Left forelimb (tissue), 1 donor: ENCODE measurements at places on chromosomes 16 and 17.

DNA sequence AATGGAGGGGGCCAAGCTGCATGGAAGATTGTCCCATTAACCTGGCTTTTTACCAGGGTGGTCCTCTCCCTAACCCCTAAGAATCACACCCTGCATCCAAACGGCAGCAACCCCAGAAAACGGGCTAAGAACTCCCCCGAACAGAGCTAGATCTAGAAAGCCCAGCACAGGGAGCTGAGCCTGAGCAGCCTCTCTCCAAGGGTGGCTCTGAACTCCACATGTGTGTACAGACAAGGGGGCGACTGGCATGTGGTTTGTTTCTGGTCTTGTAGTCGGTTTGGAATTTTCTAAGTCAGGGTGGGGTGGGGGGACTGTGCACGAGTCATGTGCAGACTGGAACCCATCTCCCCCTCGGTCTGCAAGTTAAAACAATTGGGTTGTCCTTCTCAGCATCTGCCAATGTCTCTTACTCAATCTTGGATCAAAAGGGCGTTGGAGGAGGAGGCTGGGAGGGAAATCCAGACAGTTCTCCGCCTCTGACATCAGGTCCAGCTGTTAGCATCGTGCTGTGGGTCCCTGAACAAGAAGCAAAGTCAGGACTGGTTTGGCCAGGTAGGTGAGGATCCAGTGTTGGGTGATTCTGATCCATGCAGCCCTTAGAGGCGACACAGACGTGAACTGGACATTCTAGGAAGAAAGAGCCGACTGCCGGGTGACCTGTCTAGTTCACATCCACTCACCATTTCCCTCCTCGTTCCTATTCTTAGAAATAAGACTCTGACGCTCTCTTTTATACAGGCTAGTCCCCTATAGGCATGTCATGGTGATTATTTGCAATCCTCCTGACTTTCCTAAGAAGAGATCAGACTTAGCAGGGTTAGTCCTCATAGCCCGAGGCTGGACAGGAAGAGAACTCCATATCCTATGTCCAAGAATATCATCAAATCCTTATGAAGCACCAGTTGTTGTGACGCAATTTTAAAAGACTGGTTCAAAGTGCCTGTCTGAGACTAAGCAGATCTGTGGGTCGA is 381.8 kb downstream of the SOX9 start:
- no peak for DNase-seq

DNA sequence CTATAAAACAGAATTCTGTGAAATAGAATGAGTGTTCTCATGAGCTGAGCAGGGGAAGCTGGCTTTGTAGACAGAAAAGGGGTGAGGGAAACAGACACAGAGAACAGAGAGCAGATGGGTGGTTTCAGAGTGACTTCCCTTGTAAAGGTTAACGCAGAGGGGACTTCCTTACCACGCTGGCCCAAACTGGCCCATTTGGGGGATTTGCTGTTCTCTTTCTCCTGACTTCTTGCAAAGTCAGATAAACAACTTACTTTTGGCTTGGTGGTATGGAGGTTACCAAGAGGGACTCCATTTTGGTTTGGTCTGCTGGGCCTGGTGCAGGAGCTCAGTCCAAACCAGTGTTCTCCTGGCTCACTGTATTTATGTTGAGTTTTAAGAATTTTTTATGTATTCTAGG is 48.4 kb downstream of the SEC14L1 start:
- no peak for DNase-seq

- DNase-seq = peak; percentile 63
These were observed 18.0 kb downstream of the MPRIP start for GRCh38 chr17:17060001-17060922.

- no peak for DNase-seq
These were observed 111.7 kb downstream of the MAP2K6 start for GRCh38 chr17:69525920-69526841.

DNA sequence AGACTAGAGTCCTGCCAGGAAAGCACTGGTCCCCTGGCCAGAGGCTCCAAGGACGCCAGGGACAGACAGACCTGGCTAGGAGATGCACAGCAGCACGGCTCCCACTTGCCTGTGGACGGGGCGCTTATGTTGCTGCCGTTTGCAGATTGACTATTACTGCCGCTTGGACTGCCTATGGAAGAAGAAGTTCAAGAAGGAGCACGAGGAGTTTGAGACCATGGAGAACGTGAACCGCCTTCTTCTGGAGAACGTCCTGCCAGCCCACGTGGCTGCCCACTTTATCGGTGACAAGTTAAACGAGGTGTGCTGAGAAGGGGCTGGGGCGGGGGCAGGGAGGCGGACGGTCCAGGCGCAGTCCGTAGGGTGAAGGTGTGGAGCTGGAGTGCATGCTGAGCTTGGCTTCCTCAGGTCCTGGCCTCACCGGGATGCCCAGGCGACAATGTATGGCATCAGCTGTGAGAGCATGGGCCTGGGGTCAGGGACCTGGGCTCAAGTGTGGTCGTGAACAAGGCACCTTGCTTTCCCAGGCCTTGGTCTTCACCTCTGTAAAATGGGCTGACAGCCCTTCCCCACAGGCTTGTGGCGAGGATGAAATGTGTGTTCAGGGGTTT is 45.6 kb downstream of the ADCY7 start:
- DNase-seq = peak; percentile 59

GRCh38 chr17:78944956-78945355 is 19.8 kb upstream of the TIMP2 start:
- no peak for DNase-seq

- DNase-seq = no peak
These were observed 10.6 kb upstream of the CCL5 start for GRCh38 chr17:35890774-35891155.

- DNase-seq = no peak
These were observed 12.7 kb downstream of the EARS2 start for GRCh38 chr16:23544436-23544835.

- no peak for DNase-seq
These were observed 142.2 kb downstream of the RAB11FIP4 start for GRCh38 chr17:31533546-31534155.

DNA sequence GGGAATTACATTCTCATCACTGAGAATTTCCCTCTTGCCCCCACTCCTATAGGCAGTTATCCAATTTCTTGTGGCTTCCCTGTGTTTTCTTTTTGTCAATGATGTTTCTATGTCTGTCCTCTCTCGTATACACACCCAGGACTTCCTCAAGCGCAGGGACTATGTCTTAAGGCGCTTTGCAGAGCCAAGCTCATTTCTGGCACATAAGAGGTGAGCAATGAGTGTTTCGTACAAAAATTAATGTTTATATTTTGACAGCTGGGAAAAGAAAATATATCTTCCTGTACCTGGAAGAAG is 947 bp downstream of the DDX42 start:
- DNase-seq = no peak

- no peak for DNase-seq
These were observed 3.9 kb upstream of the SGCA start for GRCh38 chr17:50161911-50162288.

DNA sequence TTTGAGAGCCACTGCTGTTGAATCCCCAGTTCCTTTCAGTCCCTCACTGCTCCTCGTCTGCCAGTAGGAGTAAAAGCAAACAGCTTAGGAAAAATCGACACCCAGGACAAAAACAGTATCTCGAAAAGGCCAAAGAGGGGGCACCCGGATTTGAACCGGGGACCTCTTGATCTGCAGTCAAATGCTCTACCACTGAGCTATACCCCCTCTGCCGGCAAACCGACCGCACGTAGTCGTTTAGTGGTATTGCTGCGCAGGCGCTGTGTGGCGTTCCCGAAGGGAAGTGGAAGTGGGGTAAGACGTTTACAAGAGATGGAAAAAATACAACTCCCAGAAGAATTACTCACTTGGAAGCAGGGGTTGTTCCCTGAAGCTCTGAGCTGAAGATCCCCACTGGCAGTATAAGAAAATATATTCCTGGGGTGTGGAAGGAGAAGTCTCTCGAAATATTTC is 2.2 kb upstream of the PLXDC1 start:
- DNase-seq = peak; percentile 98

DNA sequence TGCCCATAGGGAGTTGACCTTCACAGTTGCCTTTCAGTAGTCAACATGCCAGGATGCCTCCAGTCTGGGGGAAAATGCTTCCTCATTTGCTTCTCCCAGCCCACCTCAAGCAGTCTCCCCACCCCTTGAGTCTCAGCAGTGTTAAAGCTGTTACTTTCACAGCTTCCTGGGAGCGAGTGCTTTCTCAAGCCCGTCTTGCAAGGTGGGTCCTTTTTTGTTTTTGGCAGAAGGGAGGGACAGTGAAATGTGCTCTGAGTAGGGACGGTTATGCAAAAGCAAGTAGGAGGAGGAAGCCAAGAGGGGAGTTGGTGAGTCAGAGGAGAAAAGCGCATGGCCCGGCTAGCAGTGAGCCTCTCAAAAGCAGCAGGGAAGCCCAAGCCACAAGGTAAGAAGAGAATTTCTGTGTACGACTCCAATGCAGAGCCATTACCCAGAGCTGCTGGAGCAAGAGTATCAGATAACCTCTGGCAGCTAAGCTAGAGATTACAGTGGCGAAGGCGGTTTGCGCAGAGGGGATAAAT is at the start of gene CHST4:
TSS of gene CHST4 (plus strand) at position 316 of the 521 bp plus-strand sequence. CDS start 10,252 bp downstream, outside the sequence.
- DNase-seq = no peak

DNA sequence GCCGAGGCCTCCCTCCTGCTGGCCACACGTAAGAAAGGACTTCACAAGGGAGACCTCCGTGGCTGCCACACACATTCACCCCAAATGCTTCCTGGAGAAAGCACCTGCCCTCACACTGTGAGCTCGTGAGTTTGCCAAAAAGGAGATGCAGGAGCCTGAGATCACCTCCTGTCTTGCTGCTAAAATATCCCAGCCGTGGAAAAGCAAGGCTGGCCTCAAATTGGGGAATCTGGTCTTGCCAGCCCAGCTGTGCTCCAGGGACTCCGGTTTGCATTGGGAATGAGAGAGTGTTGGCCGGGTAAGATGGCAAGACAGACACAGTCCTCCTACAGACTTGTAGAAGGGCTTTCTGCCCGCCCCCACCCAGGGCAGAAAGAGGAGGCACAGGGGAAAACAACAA is 13.8 kb downstream of the RBFOX3 start:
- DNase-seq = no peak

DNA sequence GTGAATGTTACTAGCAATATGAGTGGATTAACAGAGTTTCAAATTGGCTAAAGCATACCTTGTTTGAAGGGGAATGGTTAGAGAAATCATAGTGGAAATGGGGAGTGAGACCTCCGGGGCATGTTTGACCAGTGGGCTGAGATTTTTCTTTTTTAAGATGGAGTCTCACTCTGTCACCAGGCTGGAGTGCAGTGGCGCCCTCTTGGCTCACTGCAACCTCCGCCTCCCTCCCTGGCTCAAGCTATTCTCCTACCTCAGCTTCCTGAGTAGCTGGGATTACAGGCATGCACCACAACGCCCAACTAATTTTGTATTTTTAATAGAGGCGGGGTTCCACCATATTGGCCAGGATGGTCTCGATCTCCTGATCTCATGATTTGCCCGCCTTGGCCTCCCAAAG is 9.6 kb downstream of the CDRT15 start:
- DNase-seq = no peak

DNA sequence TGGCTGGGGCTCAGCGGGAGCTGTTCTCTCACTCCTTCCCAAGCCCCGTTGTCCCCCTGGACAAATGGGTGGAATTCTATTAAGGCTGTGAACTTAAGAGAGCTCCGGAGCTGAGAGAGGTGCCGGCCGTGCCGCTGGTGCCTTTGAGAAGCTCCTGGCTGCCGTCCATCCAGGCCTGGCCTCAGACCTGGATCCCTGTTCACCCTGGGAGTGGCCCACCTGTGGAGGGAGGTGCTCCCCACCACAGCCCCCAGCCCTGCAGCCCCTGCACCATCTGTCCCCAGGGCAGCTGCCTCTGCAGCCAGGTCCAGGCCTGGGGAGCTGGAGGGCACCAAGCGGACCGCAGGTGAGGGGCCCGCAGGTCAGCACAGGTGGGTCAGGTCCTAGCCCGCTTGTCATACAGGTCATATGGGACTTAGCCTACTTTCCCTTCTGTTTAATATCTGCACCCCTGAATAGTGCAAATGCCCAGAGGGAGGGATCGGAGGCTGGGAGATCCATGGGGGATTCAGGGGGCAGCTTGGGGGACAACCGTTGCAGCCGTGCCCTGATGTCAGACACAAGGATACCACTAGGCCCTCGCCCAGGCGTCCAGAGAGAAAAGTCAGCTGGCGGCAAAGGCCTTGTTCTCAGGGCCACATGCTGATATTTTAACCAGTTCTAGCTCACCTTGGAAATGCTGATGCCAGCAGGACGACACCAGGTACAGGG is 15.2 kb upstream of the METRNL start:
- no peak for DNase-seq

DNA sequence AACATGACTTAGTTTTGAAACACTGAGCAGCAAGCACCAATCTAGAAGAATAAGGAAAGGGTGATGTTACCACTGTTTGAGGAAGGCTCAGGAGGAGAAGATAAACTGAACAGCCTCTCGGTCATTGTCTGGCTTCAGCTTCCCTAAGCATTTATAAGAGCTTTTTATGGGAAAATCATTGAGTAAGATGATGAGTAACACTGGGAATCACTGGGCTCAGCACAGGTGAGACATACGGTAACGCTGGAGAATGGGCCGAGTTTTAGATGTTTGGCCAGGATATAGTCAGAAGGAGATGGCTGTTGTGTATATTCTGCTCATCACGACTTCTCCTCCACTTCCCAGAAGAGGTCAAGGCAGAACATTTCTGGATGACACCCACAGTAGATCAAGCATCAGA is 42.2 kb upstream of the ALOX12 start:
- DNase-seq = no peak

GRCh38 chr16:30723725-30724355 is 24.4 kb upstream of the PHKG2 start:
- DNase-seq = no peak

DNA sequence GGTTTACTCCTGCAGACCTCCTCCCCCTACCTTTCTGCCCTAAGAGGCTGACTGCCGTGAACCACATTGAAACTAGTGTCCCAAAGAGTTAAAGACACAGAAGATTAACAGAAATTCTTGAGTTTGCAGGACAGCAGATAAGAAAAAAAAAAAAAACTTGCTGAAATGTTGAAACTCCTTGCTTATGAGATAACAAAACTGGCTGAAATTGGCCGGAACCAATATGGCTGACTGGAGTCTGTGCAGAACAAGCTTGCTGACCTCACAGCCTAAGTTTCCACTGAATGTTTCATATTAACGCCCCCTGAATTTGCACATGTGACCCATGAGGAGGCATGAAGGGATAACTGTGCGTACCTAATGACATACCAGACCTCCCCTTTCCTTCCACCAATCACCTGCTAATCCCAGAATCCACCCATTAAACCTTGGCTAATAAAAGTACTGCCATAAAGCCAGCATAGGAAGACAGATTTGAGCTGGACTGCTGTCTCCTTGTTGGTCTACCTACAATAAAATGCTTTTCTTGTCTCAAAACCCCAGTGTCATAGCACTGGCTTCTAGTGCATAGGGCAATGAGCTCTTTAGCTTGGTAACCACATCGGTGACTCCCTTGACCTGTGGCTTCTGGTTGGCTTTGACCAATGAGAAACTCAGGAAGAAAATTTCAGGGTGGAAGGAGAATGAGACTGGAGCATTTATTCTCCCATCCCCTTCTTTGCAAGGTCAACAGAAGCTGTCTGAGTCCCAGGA is 80.1 kb downstream of the PMP22 start:
- DNase-seq = no peak
